ENCODE measurements at places on chromosomes 5 and 9. TPM values are rescaled to one million over a fixed set of nuclear protein-coding genes. Genes with fewer than 3 reads are reported as not detected.

PCDHA1 gene
- 0.55 TPM for polyA plus RNA-seq

TAF1L gene
- 0.03 TPM for polyA plus RNA-seq

ZNF608 gene
- 44.2 TPM for polyA plus RNA-seq

SLC36A3 gene
- polyA plus RNA-seq = not detected

SLC9A3 gene
- polyA plus RNA-seq = 203 TPM

BARHL1 gene
- polyA plus RNA-seq = 0.01 TPM

SPATA9 gene
- 1.1 TPM for polyA plus RNA-seq

ZFP37 gene
- polyA plus RNA-seq = 3.3 TPM

ZNF300 gene
- 13.7 TPM for polyA plus RNA-seq

NUTM2G gene
- polyA plus RNA-seq = 0.88 TPM

MCTP1 gene
- polyA plus RNA-seq = 4.8 TPM

ANXA2R gene
- 1.4 TPM for polyA plus RNA-seq

SLIT3 gene
- polyA plus RNA-seq = 18.3 TPM

SLC34A3 gene
- polyA plus RNA-seq = 36.9 TPM

TNC gene
- polyA plus RNA-seq = 19.9 TPM

OR1J2 gene
- polyA plus RNA-seq = not detected

TTC33 gene
- 17.8 TPM for polyA plus RNA-seq

MLANA gene
- 0.54 TPM for polyA plus RNA-seq

FOXD4L5 gene
- 0.09 TPM for polyA plus RNA-seq

C1QTNF2 gene
- polyA plus RNA-seq = 3.1 TPM

GPR150 gene
- 0.90 TPM for polyA plus RNA-seq

PAEP gene
- 0.09 TPM for polyA plus RNA-seq

TRIM7 gene
- 0.61 TPM for polyA plus RNA-seq

ROPN1L gene
- polyA plus RNA-seq = 0.30 TPM

AIF1L gene
- polyA plus RNA-seq = 7.5 TPM

ITGA2 gene
- polyA plus RNA-seq = 13.7 TPM

SGCD gene
- 9.0 TPM for polyA plus RNA-seq

PCDH1 gene
- polyA plus RNA-seq = 29.4 TPM

C5orf52 gene
- polyA plus RNA-seq = 0.87 TPM

TLR4 gene
- 6.2 TPM for polyA plus RNA-seq

Measured in large intestine (tissue), 12 donors.